ENCODE measurements at places on chromosomes 12 and 14. TPM values are rescaled to one million over a fixed set of nuclear protein-coding genes. Genes with fewer than 3 reads are reported as not detected.

- no peak for DNase-seq
Observed at GRCh38 chr12:51388069-51388799, 3.0 kb downstream of the GALNT6 start.

GRCh38 chr14:60092526-60092920, 800 bp downstream of the PCNX4 start:
- DNase-seq = peak; percentile 44

DNA sequence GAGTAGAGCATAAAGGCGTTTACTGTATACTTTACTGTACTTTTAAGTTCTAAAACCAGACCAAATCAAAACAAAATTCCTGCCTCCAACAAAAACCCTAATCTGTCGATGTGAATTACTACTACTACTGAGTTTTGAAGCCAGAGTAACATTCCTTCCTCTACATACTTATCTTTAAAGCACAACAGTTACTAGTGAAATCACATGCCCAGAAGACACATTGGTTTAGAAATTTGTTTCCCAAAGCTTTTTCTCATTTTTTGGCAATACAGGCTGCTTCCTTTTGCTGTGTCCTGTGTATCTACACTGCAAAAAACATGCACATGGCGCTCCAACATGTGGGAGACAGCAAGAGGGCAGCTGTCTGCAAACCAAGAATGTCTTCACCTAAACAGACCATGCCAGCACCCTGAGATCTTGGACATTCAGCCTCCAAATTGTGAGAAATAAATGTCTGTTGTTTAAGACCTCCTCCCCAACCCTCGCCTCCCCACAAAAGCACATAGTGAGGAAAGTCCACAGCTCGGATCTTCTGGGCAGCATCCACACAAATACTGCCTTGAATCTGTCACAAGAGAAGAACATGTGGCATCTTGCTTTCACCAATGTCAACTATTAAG, 21.1 kb downstream of the SETD3 start:
- no peak for DNase-seq

DNA sequence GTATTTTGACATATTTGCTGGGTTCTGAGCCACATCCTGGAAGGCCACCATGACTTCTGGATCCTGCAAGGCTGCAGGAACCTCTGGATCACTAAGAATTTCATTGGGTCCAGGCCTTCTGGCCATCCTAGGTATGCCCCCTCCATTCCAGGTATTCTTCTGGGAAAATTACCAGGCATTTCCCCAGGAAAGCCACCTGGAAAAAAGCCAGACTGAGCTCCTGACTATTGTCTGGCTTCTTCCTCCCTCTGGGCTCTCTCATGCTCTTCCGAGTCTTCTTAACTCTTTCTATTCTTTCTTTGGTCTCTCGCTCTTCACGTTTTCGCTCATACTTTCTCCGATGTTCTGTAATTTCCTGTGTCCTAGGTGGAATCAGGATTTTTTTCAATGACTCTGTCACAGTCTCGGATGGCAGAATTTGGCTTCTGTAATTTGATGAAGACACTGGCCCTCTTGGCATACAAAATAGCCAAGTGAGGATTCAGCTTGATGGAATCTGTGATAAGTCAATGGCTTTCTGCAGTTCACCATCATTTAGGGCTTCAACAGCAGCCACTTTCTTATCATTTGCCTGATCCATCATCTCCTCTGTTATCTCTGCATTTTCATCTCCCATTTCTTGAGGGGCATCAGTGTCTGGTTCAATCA, 42.6 kb downstream of the ATP23 start:
- no peak for DNase-seq

DNA sequence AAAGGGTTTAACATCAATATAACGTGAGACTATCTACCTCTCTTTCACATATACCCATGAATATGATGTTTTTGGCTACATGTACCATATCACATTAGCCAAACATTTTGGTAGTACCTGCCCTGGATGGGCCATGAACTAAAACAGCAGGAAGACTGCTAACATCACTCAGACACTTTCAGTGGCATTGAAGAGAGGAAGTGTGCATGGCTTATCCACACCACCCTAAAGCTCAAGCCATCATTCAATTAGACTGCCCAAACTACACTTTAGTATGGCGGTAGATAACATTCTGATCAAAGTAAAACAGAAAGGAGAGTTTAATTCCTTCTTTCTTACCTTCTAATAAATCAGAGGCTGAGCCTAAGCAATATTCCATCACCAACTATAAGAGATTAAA, 103.0 kb downstream of the PEBP1 start:
- no peak for DNase-seq

The SPTLC2 gene
- 8.0 TPM for polyA plus RNA-seq

The EPYC gene
- polyA plus RNA-seq = 0.43 TPM

The CEBPE gene
- polyA plus RNA-seq = not detected
